Heart left ventricle (tissue), 16 donors: ENCODE measurements at places on chromosomes 5 and 9.

DNA sequence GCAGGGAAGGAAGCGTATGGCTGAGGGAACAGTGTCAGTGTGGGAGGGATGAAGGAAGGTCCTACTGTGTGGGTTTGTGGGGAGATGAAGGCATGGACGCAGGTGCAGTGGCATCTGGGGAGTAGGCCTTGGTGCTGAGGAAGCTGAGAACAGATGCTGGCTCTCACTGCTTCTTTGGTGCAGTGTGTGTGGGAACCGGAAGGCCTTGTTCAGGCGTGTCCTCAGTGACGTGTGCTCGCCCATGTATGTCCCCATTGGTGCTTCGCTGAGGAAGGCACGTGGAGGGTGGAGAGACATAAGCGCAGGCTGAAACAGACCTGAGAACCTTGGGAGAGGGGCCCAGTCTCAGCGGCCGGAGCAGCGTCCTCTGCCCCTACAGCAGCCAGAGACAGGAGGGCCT lies 18.7 kb downstream of the ADAMTS13 start:
- DNase-seq = no peak

DNA sequence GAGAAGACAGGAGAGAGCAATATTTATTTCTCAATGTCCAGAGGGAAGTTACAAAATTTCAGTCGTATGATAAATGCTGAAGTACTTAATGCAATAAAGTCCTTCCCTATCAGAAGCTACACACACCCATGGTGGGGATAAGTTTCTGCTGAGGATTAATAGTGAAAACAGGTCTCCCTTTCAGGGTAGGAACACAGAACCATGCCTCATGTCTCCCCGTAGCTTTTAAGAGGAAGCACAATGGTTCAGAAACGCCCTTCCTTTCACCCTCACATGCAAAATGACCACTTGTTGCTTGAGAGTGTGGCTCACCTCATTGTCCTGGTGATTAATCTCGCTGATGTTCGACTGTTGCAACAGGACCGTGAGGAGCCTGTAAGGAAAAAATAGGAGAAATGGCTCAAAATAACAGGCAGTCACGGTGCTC lies 73.6 kb downstream of the ANKRD55 start:
- DNase-seq = no peak

DNA sequence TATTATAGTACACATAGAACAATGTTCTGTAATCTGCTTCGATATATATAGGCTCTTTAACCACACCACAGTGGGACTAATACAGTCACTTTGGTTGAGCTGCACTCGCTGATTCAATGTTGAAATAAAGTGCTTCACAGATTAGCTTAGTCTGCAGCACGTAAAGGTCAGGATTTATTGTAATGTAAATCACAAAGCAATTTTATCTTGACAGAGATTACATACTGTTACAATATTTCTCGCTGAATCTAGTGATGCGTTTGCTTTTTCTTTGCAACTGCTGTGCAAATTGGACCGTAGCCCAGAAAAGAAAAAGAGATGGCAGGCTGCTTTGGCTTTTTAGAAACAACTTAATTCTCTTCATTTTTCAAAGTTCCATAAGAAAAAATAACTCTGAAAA lies 52.9 kb downstream of the CETN3 start:
- no peak for DNase-seq

- peak; percentile 60 for DNase-seq
These were observed 27.8 kb upstream of the TNFSF8 start for GRCh38 chr9:114958021-114958843.

DNA sequence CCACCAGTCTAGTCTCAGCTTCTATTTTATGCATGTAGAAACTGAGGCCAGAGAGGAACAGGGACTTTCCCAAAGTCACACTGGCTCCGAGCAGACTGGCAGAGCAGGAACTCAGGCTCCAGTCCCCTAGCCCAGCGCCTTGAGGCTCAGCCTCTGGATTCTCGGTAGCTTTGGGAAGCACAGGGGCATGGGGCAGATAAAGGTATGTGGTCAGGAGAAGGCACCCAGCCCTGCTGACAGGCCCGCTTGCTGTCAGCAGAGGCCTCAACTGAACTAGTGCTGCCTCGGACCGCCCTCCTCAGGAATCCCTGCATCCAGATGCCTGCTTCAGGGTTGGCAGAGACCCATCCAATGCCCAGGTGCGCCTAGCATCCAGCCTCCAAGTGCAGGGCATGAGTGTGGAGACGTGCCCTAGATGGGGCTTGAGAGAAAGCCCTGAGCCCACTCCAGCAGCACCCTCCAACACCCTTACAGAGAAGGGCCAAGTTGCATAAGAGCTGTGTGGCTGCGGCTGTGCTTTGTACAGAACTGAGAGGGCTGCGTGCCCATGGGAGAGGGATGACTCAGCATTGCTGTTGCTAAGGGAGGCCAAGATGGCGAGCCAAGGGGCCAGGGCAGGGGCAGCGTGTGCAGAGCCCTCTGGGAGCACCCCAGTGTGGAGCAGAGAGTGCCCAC lies 168.6 kb downstream of the MACROH2A1 start:
- DNase-seq = no peak

GRCh38 chr5:78905084-78905938 lies 79.8 kb downstream of the ARSB start:
- no peak for DNase-seq

GRCh38 chr9:85599540-85600105 lies 142.1 kb downstream of the AGTPBP1 start:
- DNase-seq = no peak
